Amniotic stem cell (primary cell): ENCODE measurements at places on chromosomes 5 and 9.

DNA sequence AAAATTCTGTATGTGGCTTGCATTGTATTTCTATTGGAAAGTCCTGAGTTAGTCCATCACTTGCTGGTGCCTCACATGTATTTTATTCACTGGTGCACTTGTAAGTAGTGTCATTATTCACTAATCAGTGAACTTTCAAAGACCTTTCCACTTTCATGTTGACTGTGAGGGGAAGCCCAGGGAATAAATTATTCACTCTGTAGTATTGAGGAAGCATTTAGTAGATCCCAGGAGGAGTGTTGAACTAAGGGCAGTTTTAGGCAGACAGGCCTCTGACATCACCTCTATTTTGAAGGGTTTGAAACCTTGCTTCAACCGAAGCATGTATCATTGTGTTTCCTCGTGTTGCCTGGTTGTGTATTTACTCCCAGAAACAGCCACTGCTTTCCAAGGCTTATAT is 705.4 kb upstream of the RIOK2 start:
- no peak for DNase-seq

- DNase-seq, result no peak
These were observed 431.6 kb downstream of the IRX1 start for GRCh38 chr5:4027088-4027734.

- DNase-seq, result no peak
These were observed 41.6 kb upstream of the EQTN start for GRCh38 chr9:27338527-27338903.

DNA sequence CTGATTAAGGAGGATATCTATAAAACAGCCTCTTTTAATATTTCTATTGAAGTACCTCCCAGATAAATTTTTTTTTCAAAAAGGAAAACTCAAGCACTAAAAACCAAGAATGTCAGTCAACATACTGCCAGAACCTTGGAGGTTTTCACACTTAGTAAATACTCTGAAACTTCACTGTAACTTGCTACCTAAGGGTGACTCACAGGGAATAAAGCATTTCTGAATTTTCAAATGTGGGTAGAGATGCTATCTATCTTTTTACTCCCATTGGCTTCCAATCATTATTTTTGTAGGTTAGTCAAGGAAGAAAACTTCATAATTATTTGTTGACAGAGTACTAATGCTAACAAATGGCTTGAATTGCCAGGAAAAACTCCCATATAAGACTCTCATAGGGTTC is 46.1 kb downstream of the SLC25A46 start:
- DNase-seq, result no peak

GRCh38 chr5:160703547-160704189 is 148.3 kb downstream of the ATP10B start:
- no peak for DNase-seq

DNA sequence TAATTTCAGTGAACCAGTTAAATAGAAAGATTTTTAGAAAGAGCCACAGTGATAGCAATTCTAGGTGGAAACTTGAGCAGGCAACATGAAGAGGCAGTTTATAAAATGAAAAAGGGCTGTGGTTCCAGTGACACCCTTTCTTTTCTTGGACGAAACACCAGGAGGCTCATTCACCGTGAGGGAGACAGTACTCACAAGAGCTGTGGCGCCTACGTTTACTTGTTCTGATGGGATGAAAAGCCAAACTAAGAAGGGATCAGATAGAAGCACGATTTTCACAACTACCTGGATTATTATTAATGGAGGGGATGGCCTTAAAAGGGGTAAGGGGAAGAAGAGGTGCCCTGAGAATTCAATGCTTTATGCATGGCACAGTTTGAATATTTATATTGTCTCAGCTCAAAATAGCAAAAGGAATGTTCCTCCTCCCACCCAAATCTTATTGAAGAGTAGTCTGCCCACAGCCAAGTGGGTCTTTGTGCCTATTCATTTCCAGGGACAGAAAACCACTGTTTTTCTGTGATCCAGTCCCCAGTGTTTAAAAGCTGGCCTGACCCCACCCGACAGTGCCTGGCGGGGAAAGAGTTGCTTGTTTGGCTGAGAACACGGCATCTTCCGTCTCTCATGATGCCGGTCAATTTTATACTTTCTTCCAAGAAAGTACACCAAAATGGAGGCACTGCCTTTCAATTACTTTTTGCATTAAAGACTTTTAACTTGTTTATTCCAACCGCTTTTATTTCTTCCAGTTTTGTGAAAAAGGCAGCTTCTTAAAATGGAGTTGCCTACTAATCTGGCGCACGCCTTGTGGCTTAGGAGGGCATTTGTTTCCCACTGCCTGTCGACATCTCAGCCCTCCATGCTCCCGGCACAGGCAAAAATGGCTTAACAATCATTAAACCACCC is 51.9 kb downstream of the HABP4 start:
- no peak for DNase-seq

- no peak for DNase-seq
These were observed 246.9 kb downstream of the NR3C1 start for GRCh38 chr5:143156572-143156971.

- no peak for DNase-seq
These were observed 58.0 kb downstream of the CEP120 start for GRCh38 chr5:123365156-123365555.

DNA sequence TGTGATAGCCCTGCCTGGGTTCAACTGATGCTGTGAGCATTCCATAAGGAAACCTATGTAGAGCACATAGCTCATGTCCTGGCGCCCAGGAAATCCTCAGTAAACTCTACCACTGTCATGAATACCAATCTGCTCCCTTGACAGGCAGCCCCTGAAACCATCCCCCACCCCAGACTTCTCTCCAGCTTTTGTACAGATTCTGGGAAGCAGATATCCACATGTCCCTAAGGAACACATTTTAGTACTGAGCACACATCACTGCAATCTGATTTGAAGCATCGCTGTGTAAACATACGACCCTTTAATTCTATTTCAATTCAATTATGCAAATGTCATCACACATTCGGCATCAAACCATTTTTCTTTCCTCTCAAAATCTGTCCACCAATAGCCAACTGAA is 89.5 kb upstream of the FSTL4 start:
- no peak for DNase-seq

GRCh38 chr9:108316630-108317029 is 539.2 kb downstream of the ACTL7B start:
- no peak for DNase-seq

DNA sequence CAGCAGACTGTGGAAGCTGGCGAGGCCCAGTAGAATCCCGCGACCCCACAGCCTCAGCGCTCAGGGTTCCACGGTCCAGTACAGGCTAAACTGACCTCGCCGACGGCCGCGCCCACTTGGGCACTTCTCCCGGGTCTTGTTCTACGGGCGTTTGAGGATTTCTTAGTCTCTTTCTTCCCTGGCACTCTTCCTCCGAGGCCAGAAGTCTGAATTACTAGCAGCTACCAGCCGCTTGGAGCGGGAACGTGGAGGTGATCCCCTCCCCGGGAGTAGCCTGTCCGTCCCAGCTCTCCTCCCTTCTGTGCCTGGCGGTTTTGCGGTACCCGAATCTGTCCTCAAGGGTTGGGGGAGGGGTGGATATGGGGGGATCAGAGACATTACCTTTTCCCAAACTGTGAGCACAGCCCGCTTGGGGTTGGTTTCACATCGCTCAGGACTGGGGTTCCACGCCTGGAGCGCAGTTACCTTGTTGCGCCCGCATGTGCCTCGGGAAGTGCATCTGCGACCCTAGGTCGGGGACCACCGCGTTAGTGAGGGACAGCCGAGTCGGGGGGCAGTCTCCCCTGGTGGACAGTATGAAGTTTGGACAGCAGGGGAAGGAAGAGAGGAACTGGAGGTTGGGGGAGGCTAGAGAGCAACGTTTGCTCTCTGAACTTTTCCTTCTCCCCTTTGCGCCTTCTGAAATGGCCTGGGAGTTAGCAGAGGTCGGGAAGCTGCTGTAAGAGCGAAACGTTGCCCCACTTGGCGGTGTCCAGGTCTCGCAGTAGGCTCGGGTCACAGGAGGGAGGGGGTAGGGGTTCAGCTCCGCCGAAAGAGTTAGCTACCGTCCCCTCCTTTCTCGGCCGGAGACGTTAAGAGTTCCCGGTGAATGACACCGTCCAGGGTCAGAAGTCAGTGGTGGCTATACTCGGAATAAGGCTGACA is 190.8 kb downstream of the MEF2C start:
- DNase-seq, result no peak

DNA sequence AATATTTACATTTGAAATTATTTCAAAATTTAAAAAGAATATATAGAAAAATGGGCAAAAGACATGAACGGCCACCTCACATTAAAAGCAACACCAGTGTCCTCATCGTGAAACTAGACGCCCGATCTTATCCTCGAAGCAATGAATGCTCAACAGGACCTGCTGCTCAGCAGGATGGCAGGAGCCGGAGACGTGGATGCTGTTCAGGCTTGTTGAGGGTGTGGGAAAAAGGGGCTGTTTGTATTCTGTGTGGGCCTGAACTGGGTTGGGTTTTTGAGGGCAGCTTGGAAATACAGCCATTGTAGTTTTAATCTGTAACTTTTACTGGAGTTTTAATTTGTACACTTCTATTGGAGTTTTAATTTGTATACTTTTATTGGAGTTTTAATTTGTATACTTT is 20.3 kb downstream of the EXOC3 start:
- DNase-seq, result no peak

DNA sequence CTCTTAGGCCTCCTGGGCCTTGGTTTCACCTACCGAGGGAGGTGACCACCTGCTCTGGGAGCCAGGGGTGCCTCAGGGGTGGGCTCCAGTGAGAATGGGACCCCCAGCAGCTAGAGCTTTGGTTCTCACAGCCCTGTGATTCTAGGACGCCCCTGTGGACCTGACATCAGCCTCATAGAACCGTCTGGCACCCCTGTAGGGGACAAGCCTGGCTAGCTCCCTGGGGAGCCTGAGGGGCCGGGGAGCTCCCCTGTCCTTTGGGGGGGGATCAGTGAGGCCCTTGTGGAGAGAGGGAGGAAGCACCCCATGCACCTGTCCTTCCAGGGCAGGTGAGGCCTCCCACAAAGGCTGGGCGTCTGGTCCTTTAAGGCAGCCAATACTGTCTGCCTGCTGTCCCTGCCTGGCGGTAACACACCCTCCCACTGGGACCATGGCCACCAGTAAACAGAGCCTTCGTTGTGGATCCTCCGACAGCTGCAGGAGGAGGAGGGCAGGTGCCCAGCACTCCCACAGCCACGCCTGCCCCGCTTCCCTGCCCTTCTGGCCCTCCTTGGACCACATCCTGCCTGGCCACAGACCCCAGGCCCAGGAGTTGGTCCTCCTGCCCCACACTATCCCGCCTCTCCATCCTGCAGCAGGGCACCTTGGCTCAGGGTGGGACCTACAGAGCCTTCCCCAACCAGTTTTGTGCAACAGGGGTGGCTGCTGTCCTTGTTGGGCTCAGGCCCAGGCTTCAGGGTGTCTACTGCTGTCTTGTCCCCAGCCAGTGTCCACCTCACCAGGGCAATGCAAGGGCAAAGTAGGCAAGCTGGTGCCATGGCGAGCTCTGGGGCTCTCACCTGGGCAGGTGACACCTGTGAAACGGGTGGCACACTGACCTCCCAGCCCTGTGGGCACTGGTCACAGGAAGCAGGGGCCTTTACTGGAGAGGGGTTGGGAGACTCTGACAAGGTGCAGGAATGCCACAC is 3.0 kb upstream of the TUBB4B start:
- DNase-seq, result no peak

GRCh38 chr9:94639061-94639998 is at the start of gene FBP1:
Gene FBP1, minus strand, starts transcription at chr9:94639518. Its CDS starts 208 bp downstream, at chr9:94639310.
- no peak for DNase-seq

DNA sequence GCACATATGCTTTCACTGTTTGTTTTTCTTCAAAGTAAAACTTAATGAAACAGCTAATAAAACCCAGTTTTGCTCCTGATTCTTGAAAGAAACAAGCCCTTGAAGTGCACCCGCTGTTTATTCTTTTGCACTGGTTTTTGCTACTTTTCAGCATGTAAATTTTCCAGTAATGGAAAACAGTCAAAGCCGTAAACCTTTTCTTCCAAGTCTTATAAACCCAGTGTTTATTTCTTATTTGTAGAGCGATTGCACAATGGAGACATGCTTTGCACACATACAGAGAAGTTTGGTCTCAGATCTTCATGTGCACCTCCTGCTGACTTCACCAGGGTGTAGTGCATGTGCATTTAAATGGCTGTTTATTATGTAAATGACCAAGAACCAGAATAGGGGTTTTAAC is 51.8 kb downstream of the ATG10 start:
- no peak for DNase-seq

DNA sequence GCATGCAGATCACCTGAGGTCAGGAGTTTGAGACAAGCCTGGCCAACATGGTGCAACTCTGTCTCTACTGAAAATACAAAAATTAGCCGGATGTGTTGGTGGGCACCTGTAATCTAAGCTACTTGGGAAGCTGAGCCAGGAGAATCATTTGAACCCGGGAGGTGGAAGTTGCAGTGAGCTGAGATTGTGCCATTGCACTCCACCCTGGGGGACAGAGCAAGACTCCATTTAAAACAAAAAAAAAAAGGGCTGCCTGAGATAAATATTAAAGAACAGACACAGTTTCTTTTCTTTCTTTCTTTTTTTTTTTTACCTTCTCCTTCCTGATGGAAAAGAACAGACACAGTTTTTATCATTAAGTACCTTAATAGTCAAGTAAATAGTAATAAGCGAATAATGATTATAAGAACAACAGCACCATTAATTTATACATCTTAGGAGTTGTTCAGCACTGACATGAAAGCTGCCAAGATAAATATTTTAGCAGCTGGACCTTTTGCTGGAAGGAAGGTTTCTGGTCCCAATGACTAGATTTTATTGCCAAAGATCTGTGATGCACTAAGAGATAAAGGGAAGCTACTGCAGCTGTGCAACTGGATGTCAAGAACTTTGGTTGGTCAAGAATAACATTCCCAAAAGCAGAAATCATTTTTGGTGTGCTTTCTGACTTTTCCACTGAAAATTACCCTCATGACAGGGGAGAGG is 7.0 kb downstream of the CENPP start:
- no peak for DNase-seq

DNA sequence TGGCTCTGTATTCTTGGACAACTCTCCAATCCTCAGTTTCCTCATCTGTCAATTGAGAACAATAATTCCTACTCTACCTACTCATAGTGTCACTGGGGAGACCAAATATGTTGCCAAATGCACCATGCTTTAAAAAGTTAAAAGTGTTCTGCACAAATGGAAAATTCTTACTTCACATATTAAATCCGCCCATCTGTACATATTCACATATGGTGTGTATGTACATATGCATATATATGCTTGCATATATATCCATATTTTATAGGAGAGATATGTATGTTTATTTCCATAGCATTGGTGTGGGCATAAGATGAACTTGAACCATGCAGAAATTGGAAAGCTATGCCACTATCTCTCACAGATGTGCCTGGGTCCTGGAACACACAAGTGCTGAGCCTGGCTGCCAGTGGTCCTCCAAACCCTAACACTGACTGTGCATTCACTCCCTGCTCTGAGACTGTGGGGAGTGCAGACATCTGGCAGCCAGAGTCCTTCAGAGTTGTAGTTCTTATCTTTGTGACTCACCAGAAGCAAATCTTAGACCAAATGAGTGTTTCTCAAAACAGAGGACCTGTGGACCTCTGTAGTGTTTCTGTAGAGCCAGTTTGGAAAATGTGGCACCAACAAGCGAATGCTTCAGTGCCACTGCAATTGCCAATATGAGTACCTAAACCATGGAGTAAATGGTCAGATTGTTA is 168.7 kb downstream of the GRIA1 start:
- DNase-seq, result peak; percentile 10

- no peak for DNase-seq
These were observed 76.0 kb upstream of the DAP start for GRCh38 chr5:10836986-10837385.
